ENCODE measurements at places on chromosomes 2 and 18. TPM values are rescaled to one million over a fixed set of nuclear protein-coding genes. Genes with fewer than 3 reads are reported as not detected.

The IL1R2 gene
- 0.33 TPM for total RNA-seq

The COLEC12 gene
- total RNA-seq: 32.4 TPM

The MYCN gene
- 8.6 TPM for total RNA-seq

The GDF7 gene
- 2.7 TPM for total RNA-seq

The SLC30A3 gene
- 21.2 TPM for total RNA-seq

The CCDC148 gene
- total RNA-seq: 0.34 TPM

The KCNF1 gene
- total RNA-seq: 3.4 TPM

The GAL3ST2 gene
- total RNA-seq: not detected

The VSNL1 gene
- total RNA-seq: not detected

The HOXD3 gene
- 9.1 TPM for total RNA-seq
